ENCODE measurements at places on chromosomes 6 and 20. TPM values are rescaled to one million over a fixed set of nuclear protein-coding genes. Genes with fewer than 3 reads are reported as not detected.

DNA sequence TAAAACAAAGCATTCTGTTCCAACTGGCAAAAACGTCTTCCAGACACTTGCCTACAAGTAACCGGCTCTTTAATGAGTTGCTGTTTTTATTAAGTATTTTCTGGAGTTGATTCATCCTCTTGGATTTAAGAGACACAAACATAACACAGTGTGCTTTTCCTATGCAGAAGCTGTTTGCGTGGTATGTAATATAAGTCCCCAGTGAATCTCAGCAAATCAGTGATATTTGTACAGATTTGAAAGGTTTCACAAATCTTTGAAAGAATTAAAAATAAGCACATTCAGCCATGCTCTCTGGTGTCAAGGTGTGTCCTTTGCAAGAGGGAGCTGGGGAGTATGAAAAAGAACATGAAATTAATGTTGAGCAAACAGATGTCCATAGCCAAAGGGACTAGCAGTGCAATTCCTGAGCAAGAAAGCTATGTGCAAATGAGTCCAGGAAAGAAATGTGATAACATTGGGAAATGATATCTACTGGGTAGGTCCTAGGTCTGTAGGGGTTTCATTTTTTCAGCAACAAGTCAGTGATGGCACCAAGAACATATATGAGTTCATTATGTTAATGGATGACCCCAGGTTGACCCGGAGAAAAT is 170.1 kb upstream of the PHACTR1 start:
- no peaks in the 10 kb centered on the region for H3K27me3 ChIP-seq
- no peak overlapping the region for H3K4me3 ChIP-seq
- no peak for DNase-seq
- H3K27ac ChIP-seq = no peak overlapping the region
- H3K4me1 ChIP-seq = peaks cover 12% of the 10 kb centered on the region

GRCh38 chr6:126720304-126720703 is 380.4 kb downstream of the CENPW start:
- DNase-seq = no peak
- H3K36me3 ChIP-seq = no peaks in the 10 kb centered on the region
- H3K27me3 ChIP-seq = no peaks in the 10 kb centered on the region
- no peaks in the 10 kb centered on the region for H3K4me1 ChIP-seq
- no peak overlapping the region for H3K27ac ChIP-seq

- H3K36me3 ChIP-seq = no peaks in the 10 kb centered on the region
- H3K27ac ChIP-seq = no peak overlapping the region
- H3K27me3 ChIP-seq = no peaks in the 10 kb centered on the region
- no peak for DNase-seq
- no peak overlapping the region for H3K4me3 ChIP-seq
Observed at GRCh38 chr6:51139950-51140385, 321.3 kb downstream of the TFAP2B start.

DNA sequence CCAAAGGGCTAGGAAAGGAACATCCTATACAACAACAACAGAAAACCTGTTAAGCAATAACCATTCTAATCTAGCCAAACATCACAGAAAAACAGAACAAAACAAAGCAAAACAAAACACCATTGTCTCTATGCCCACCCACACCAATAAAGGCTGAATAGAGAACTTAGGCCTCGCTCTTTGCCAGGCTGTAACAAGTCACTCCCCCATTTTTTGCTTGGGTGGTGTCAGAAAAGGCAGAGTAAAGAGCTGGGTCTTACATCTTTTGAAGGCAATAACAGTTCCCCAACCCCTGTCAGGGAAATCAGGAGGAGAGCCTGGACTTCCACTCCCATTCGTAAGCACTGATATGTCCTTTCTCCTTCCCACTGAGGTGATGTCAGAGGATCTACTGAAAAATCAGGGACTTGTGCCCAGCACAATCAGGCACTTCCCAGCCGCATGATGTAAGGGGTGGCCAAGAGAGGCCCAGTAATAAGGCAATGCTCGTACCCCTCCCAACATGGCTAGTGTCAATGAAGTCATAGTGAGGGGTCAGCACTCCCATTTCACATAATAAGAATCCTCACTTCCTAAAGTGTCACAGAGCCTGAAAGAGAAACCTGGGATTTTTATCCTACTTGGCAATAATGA is 31.0 kb downstream of the THEMIS start:
- no peaks in the 10 kb centered on the region for H3K4me1 ChIP-seq
- no peaks in the 10 kb centered on the region for H3K27me3 ChIP-seq
- H3K36me3 ChIP-seq = no peaks in the 10 kb centered on the region
- H3K4me3 ChIP-seq = no peak overlapping the region

The PLEKHG1 gene
- 4.2 TPM for total RNA-seq

DNA sequence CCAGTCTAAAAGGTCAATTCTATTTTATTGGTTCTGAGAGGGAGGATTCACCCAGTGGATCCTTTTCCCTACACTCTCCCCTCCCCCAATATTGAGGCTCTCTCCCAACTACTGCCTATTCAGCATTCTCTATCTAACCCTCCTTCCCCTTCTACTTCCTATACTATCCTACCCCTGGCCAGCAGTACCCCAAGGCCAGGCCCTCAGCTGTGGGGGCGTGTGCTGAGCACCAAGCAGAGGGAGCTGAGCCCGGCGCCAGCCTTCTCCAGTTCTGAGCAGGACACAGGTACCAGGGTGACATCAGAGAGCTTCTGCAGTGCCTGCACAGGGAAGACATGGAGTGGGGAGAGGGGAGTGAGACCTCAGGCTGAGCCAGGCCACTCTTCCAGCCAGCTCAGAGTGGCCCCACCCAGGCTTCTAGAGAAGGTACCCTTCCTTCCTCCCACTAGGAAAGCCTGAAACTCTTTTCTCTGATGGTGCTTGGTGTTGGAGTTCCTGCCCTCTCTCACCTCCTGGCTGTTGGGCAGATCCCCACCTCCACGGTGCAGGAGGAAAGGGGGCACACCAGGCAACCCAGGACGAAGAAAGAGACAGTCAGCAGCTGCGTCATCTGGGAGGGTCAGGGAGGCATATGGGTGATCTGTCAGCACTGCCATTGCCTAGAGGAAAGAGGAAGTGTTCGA is 1.9 kb downstream of the DDAH2 start:
- no peak overlapping the region for H3K27ac ChIP-seq
- H3K4me1 ChIP-seq = peaks cover 27% of the 10 kb centered on the region
- no peaks in the 10 kb centered on the region for H3K27me3 ChIP-seq
- DNase-seq = peak; percentile 53
- H3K4me3 ChIP-seq = no peak overlapping the region
- H3K36me3 ChIP-seq = peaks cover 2% of the 10 kb centered on the region
